Urinary bladder (tissue), 4 donors: ENCODE measurements at places on chromosomes 11 and 22. TPM values are rescaled to one million over a fixed set of nuclear protein-coding genes. Genes with fewer than 3 reads are reported as not detected.

GRCh38 chr11:34624069-34624468, 3.2 kb downstream of the EHF start:
- DNase-seq = no peak

- no peak for DNase-seq
These were observed 23.2 kb upstream of the NRGN start for GRCh38 chr11:124716591-124716990.

GRCh38 chr11:118012083-118012669, 26.0 kb downstream of the IL10RA start:
- DNase-seq = no peak

GRCh38 chr11:130513132-130513531, 64.7 kb downstream of the ADAMTS15 start:
- no peak for DNase-seq

- no peak for DNase-seq
These were observed at the start of gene MOGAT2 for GRCh38 chr11:75717608-75718418. MOGAT2 (plus strand) TSS chr11:75717838; CDS start chr11:75717889, 51 bp downstream.

DNA sequence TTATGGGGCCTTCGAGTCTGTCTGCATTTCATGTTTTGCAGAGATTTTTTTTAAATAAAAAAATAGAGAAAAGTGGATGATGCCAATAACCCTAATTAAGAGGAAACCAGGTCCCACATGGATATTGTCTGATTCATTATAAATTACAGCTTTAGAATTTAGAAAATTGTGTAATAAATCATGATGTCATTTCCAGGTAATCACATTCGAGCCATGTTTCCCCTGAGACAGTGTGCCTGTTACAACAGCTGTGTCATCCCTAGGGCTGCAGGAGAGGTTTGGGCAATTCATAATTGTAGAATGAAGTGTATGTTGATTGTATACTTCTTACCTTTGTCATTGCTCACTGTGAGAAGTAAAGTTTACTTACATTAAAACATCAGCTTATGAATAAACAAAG, 38.3 kb downstream of the NCAM1 start:
- DNase-seq = no peak

DNA sequence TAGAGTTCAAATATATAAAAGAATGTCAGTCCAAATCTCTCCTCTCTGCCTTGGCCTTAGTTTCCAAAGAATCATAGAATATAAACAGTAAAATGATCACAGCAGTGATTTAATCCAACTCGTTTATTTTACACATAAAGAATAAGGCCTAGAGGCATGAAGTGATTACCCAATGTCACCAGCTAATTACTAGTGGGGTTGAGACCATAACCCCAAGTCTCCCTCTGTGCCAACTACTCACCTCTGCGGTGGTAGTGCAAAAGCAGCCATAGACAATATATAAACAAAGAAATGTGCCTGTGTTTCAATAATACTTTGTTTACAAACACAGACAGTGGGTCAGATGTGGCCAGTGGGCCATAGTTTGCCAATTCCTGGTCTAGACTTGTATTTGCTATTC, 96.6 kb upstream of the FAT3 start:
- no peak for DNase-seq

- no peak for DNase-seq
These were observed 3.1 kb upstream of the PTGDR2 start for GRCh38 chr11:60858731-60859464.

- no peak for DNase-seq
These were observed 14.5 kb upstream of the DTX4 start for GRCh38 chr11:59157433-59157832.

- no peak for DNase-seq
These were observed 16.5 kb upstream of the MYOD1 start for GRCh38 chr11:17702876-17703275.

DNA sequence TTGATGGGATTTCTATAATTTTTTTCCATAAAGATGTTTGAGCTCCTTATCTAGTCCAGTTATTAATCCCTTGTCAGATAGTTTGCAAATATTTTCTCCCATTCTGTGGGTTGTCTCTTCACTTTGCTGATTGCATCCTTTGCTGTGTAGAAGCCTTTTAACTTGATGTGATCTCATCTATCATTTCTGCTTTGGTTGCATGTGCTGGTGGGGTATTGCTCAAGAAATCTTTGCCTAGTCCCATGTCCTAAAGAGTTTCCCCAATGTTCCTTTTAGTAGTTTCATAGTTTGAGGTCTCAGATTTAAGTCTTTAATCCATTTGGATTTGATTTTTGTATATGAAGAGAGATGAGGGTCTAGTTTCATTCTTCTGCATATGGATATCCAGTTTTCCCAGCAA, 1.7 kb upstream of the IL2RB start:
- DNase-seq = no peak

GRCh38 chr11:120715239-120715638, 203.7 kb downstream of the GRIK4 start:
- no peak for DNase-seq

DNA sequence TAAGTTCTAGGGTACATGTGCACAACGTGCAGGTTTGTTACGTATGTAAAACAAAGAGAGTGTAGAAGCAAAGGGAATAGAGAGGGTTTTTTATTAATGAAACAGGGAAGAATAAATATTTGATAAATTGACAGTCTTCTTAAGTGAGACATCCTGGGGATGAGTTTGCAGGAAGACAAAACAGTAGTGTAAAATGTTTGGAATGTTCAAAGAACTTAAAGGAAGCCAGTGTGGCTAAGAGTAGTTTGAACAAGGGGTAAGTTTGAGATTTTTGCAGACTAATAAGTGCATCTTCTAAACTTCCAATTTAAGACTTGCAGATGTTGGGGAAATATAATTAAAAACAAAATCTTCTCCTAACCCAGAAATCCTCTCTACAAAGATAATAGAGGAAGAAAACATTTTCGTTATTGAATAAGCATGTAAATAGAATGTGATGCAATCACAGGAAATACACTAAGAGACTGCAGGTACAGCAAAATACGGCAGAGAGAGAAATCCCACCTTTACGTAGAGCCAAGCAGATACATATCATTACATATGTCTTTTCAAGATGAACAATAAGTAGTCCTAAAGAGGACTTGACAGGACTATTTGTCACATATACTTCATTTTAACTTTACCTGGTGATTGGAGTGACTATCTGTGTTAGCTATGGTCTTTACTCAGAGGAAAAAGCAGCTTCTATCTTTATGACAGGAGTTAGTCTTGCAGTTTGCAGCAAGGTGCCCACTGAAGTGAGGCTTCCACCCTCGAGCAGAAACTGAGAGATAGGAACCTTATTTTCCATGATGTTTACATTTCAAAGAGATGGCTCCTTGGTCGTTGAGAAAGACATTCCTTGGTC, 402.1 kb downstream of the CNTN5 start:
- no peak for DNase-seq

DNA sequence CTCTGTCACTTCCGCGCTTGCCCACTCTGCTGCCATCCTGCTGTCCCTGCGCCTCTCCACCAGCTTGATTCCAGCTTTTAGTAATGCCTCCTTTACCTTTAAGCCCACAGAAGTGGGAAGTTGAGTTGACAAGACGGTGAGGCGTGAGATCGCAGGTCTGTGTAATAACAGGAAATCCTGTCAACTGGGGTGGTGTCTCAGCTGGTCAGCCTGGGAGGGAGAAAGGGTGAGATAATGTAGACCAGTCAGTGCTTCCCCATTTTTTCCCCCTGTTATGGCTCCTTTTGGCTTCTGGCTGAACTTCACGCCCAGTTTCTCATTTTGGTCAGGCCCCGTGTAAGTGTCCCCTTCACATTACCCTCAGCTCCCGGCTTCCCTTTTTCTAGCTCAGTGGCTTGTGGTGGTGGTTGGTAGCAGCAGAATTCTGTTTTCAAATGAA, 98.9 kb downstream of the TRAF6 start:
- DNase-seq = no peak

- DNase-seq = no peak
These were observed 30.9 kb downstream of the ANO1 start for GRCh38 chr11:70109006-70109405.

GRCh38 chr22:18031695-18032454, 7.5 kb upstream of the MICAL3 start:
- DNase-seq = no peak

GRCh38 chr11:35105319-35106079, 33.5 kb upstream of the CD44 start:
- no peak for DNase-seq

- no peak for DNase-seq
These were observed 1156.6 kb downstream of the TBC1D22A start for GRCh38 chr22:47919001-47919441.

- no peak for DNase-seq
These were observed 51.6 kb downstream of the NTM start for GRCh38 chr11:131422029-131422428.

- DNase-seq = no peak
These were observed 26.1 kb upstream of the CARD16 start for GRCh38 chr11:105071089-105071732.

DNA sequence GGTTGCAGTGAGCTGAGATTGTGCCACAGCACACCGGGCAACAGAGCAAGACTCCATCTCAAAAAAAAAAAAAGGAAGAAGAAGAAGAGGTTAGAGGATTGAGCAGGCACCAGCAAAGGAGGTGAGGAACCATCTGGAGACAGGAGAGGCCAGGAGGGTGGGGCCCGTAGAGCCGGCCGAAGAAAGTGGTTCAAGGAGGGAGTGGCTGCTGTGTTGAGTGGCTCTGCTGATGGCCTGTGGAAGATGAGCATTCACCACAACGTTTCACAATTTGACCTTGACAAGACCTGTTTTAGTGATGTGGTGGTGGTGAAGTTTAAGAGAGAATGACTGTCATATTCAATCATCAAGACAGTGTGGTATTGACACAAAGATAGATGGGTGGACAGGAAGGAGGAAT, 6.8 kb upstream of the CTSD start:
- DNase-seq = no peak

DNA sequence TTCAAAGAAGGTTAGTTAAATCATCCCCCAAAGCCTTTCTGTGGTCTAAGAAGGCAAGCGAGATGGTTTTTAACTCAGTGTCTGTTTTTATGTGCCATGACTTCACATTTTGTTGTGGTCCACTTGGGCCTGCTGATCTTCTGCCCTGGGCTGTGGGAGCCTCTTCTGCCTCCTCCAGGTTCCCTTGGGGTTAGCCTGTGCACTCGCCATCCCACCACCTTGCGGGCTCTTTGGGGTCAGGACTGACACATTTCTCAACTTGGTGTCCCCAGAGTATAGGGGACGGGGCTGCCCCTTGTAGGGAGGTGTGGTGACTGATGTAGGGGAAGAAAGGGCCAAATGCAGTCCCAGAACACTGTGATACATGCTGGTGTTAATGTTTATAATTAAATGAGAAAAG, 207.0 kb downstream of the TBC1D22A start:
- no peak for DNase-seq

DNA sequence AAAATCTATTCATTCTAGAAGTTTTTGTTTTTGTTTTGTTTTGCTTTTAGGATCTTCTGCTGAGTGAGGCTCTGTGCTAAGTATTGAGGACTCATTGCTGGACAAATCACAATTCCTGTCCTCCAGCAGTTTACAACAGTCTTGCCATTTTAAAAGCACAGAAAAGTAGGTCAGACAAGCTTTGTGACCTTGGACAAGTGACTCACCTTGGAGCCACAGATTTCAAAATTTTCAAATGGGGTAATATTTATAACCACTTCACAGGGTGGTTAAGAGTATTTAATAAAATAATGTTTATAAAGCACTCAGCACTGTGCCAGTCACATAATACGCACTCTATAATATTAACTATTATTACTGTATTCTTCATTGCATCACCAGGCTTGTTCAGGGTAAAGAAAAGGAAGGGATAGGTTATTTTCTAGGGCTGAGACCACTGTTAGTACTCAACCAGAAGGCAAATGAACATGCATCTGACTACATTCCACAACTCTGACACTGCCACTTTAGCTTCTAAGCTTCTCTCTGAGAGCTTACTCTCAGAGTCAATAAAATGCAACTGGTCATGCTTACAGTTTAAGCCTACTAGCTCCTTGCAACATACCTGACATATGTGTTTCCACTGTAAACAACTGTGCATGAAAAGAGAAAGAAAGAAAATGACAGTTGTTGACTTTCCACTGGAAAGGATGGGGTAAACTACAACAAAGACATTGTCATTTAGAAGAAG, 63.2 kb upstream of the FIBIN start:
- no peak for DNase-seq

DNA sequence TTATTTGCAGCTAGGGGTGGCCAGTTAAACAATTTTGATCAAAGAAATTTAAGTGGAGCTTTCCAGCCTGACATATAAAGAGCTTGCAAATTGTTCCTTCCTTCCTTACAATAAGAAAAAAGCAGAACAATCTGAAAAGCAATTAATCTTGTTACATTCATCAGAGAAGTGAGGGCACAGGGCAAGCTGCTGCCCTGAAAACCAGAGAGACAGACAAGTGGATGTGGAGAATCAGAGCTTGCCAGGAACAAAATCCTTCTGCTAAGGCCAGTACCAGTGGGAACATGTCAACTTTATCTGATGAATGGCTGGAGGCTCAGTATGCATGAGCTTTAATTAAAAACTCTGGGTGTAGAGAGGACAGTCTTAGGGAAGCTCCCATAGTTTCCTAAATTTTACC, 8.8 kb downstream of the CCDC179 start:
- no peak for DNase-seq

DNA sequence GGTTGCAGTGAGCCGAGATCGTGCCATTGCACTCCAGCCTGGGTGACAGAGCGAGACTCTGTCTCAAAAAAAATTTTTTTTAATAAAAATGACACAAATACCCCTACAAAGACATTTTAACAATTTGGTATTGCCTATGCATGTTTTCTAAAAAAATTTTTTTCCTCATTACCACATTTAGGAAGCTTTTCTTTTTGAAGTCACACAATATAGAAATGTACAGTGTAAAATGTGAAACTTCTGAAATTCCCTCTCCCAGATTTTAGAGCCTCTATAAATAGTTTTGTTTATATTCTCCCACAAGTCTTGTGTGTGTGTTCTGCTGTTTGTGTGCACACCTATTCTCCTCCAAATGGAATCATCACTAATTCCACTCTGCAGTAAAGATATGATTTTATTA, 7.6 kb downstream of the ST14 start:
- no peak for DNase-seq

GRCh38 chr11:73972620-73973449, 9.8 kb downstream of the UCP2 start:
- DNase-seq = no peak

Gene PTPMT1
- total RNA-seq = 25.1 TPM

Gene LIN7C
- total RNA-seq = 93.1 TPM

Gene PTPRCAP
- 1.2 TPM for total RNA-seq

Gene CASP12
- total RNA-seq = 1.1 TPM

Gene MMP27
- not detected for total RNA-seq

Gene SLC5A4
- total RNA-seq = 3.4 TPM

Gene RCOR2
- 1.9 TPM for total RNA-seq

Gene MMP3
- total RNA-seq = 1.4 TPM

Gene SDF2L1
- total RNA-seq = 5.1 TPM

Gene CSTF3
- 44.0 TPM for total RNA-seq

Gene RPS6KB2
- 19.8 TPM for total RNA-seq

Gene OR52B6
- total RNA-seq = not detected

Gene NRGN
- 0.37 TPM for total RNA-seq

Gene MUC5B
- total RNA-seq = not detected

Gene CDHR5
- total RNA-seq = not detected

Gene ALDH3B2
- total RNA-seq = 2.6 TPM
